ENCODE measurements at places on chromosomes 7 and 10.
A peak's percentile ranks its signal among the peaks of the same experiment; 100 is the strongest.

DNA sequence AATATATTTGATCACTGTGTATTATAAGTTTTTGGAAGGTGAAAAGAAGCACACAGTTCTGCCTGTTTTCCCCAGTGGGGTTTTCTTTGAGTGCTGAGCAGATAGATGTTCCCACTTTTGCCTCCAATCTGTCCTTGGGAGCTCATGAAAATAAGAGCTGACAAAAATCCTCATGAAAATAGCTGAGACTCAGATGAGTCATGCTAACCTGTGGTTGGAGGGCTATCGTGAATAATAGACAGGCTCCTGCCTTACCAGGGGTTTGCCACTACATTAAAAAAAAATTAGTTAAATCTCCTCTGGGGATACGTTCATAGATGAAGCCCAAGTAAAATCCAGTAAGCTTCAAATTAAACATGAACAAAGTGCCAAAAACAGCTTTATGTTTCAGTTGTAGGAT, 10.9 kb upstream of the AOAH start:
- no peak overlapping the region for H3K4me3 ChIP-seq
- H3K27ac ChIP-seq = no peak overlapping the region
- peaks cover 17% of the 10 kb centered on the region for H3K4me1 ChIP-seq
- DNase-seq = no peak
- peaks cover 2% of the 10 kb centered on the region for H3K27me3 ChIP-seq
- no peaks in the 10 kb centered on the region for H3K36me3 ChIP-seq

DNA sequence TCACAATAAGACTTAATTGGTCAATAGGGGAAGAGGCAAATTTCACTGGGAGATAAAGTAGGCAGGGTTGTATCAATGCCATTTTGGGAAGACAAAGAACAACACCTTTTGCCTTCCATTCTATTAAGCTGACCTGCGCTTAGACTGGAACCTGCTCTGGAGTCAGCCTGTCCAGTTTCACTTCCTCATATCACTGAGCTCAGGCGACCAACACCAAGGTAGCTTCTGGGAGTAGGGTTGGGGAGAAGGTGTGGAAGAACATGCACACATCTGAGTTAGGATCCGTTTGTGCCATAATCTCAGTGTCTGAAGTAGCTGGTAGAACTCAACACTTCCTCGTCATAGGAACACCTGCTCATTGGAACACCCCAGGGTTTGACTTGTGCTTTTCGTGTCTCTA, 527.4 kb upstream of the IGFBP3 start:
- no peak for DNase-seq
- no peaks in the 10 kb centered on the region for H3K4me1 ChIP-seq
- no peaks in the 10 kb centered on the region for H3K36me3 ChIP-seq
- H3K4me3 ChIP-seq = no peak overlapping the region
- H3K27me3 ChIP-seq = peaks cover 2% of the 10 kb centered on the region

DNA sequence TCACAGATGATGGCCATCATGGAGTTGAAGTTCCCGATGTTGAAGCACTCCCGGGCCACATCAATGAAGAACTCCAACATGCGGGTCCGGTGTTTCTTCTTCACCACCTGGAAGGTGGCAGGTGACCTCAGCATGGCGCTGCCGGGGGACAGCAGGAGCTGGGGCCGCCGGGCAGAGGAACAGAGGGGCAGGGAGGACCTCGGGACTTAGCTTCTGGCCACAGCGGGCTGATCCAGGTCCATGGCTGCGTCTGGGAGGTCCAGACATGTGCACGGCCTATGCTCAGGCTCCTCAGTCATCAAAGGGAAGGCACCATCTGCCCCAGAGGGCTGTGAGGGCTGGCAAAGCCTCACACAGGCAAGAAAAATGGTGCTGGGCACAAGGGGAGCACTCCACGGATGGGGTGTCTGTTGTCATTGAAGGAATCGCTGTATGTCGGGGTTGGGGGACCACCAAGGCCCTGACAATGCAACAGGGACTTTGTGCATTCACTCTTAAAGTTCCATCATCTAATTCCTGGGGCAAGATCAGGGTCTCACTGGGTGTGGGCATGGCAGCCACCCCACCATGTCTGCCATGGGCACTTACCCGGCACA, 60.9 kb downstream of the CSGALNACT2 start:
- no peak overlapping the region for H3K4me3 ChIP-seq
- H3K36me3 ChIP-seq = peaks cover 4% of the 10 kb centered on the region
- H3K4me1 ChIP-seq = peaks cover 3% of the 10 kb centered on the region
- no peak overlapping the region for H3K27ac ChIP-seq
- H3K27me3 ChIP-seq = peaks cover 2% of the 10 kb centered on the region
- no peak for DNase-seq

GRCh38 chr10:79152423-79152817, 83.7 kb downstream of the ZMIZ1 start:
- no peak for DNase-seq
- H3K4me3 ChIP-seq = no peak overlapping the region
- no peak overlapping the region for H3K27ac ChIP-seq
- H3K27me3 ChIP-seq = peaks cover 3% of the 10 kb centered on the region

DNA sequence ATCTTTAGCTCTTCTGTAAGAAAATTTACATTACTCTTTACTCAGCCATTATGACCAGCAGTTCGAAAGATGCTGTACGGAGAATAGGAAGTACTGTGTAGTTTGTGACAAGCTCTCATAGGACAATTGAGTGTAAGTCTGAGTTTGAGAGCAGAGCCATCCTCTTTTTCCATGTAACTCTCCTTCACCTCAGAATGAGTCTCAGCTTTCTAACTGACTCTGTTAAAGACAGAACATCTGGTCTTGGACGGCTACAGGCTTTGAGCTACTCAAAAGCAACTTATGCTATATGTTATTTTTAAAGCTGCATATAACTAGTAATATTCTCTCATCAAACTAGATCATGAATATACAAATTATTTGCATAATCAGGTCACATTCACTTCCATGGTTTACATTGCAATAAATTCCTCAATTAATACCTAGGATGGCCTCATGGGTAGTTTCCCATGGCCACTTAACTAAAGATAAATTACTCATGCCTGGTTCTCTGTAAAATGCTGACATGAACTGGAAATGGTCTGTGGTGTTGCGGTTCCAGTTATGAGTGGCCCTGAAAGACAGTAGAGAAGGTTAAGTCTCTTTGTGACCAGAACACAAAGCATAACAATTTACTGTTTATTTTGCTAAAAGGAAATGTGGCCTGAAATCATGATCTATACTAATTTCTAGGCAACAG, 358.7 kb downstream of the PHF14 start:
- DNase-seq = no peak
- H3K4me3 ChIP-seq = no peak overlapping the region
- no peaks in the 10 kb centered on the region for H3K27me3 ChIP-seq
- H3K36me3 ChIP-seq = no peaks in the 10 kb centered on the region
- H3K27ac ChIP-seq = no peak overlapping the region

GRCh38 chr10:32256613-32257437, 90.1 kb downstream of the EPC1 start:
- H3K4me1 ChIP-seq = no peaks in the 10 kb centered on the region
- H3K27ac ChIP-seq = no peak overlapping the region
- H3K27me3 ChIP-seq = peaks cover 7% of the 10 kb centered on the region
- DNase-seq = peak; percentile 58

GRCh38 chr10:104433669-104434068, 80.0 kb downstream of the CFAP58 start:
- H3K27me3 ChIP-seq = peaks cover 1% of the 10 kb centered on the region
- no peak overlapping the region for H3K27ac ChIP-seq
- no peak overlapping the region for H3K4me3 ChIP-seq
- no peak for DNase-seq

- H3K4me1 ChIP-seq = no peaks in the 10 kb centered on the region
- H3K27ac ChIP-seq = no peak overlapping the region
- no peak for DNase-seq
- H3K4me3 ChIP-seq = no peak overlapping the region
These were observed 46.0 kb upstream of the CDK13 start for GRCh38 chr7:39904077-39904486.

DNA sequence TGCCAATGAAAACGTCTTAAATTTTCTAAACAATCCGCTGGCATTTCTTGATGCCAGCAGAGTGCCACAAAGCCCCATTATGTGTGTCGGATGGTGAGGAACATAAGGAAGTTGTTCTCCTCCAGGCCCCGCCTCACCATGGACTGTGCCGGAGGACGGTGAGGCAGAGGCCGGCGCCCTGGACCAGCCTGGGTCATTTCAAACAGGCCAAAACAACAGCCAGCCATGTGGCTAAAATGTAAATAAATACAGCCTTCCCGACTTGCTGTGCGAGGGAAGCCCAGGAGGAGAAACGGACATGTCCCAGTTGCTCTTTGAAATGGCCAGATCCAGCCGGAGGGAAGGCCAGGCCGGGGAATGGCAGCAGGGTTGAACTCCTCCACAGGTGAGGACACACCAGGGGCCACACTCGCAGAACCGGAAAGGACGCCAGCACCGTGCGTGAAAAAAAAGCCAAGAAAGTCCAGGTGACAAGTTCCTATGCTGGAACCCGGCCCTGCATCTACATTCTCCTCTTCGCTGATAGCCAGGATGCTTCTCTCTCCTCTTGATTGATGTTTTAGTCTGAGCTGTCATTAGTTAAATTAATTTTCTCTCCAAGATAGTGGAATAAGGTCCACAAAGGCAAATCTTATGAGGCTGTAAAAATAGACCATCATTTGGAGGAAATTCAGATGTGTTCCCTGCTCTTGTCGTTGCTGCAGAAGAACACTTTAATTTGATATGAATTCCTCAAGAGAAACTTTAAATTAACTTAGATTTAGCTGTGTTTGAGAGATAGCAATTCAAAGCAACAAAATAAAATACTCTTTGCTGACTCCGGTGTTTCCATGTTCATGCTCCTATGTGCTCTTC, 64.6 kb downstream of the EBF3 start:
- no peak overlapping the region for H3K27ac ChIP-seq
- peaks cover 3% of the 10 kb centered on the region for H3K27me3 ChIP-seq
- H3K4me3 ChIP-seq = no peak overlapping the region
- no peak for DNase-seq

GRCh38 chr7:2821161-2821841, 22.8 kb downstream of the GNA12 start:
- H3K4me3 ChIP-seq = peak overlapping the region; percentile 44
- no peak for DNase-seq
- H3K27ac ChIP-seq = peak overlapping the region; percentile 93
- peaks cover 25% of the 10 kb centered on the region for H3K36me3 ChIP-seq
- H3K4me1 ChIP-seq = peaks cover 65% of the 10 kb centered on the region

- H3K27me3 ChIP-seq = peaks cover 2% of the 10 kb centered on the region
- H3K4me1 ChIP-seq = peaks cover 31% of the 10 kb centered on the region
- no peak overlapping the region for H3K4me3 ChIP-seq
- peak overlapping the region; percentile 57 for H3K27ac ChIP-seq
- H3K36me3 ChIP-seq = no peaks in the 10 kb centered on the region
These were observed 116.3 kb downstream of the CUX1 start for GRCh38 chr7:101933688-101934121.

GRCh38 chr7:36070230-36070629, 82.8 kb upstream of the EEPD1 start:
- no peak overlapping the region for H3K4me3 ChIP-seq
- peak overlapping the region; percentile 73 for H3K27ac ChIP-seq
- H3K36me3 ChIP-seq = no peaks in the 10 kb centered on the region
- peaks cover 6% of the 10 kb centered on the region for H3K27me3 ChIP-seq
- no peak for DNase-seq
- peaks cover 34% of the 10 kb centered on the region for H3K4me1 ChIP-seq

GRCh38 chr7:139829025-139829774, at the start of gene TBXAS1:
TBXAS1 (plus strand) TSS chr7:139829264; CDS start chr7:139829391, 127 bp downstream.
- H3K27ac ChIP-seq = no peak within 1 kb of the TSS
- H3K27me3 ChIP-seq = peaks cover 2% of the 10 kb centered on the region
- no peak within 1 kb of the TSS for H3K4me3 ChIP-seq
- DNase-seq = no peak
- H3K36me3 ChIP-seq = no peaks in the 10 kb centered on the region
- peaks cover 19% of the 10 kb centered on the region for H3K4me1 ChIP-seq

DNA sequence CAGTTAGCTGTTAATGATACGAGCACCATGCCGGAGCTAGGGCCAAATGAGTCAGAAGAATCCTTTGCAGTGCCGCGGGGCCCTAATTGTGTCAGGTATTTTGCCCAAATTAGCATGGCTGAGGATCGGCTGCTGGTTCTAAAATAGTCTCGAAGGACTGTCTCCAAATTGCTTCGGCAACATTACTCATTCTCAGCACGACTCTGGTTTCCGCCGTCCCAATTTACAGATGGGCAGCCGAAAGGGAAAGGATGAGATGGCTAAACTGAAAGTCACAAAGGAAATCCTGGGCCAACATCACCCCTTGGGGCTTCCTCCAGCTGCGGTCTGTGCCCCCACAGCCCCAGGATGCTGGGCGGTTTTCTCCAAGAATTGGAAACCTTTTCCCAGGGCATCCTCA, 351.4 kb downstream of the PAXIP1 start:
- no peaks in the 10 kb centered on the region for H3K4me1 ChIP-seq
- no peak for DNase-seq
- no peak overlapping the region for H3K4me3 ChIP-seq
- no peak overlapping the region for H3K27ac ChIP-seq
- H3K36me3 ChIP-seq = no peaks in the 10 kb centered on the region

DNA sequence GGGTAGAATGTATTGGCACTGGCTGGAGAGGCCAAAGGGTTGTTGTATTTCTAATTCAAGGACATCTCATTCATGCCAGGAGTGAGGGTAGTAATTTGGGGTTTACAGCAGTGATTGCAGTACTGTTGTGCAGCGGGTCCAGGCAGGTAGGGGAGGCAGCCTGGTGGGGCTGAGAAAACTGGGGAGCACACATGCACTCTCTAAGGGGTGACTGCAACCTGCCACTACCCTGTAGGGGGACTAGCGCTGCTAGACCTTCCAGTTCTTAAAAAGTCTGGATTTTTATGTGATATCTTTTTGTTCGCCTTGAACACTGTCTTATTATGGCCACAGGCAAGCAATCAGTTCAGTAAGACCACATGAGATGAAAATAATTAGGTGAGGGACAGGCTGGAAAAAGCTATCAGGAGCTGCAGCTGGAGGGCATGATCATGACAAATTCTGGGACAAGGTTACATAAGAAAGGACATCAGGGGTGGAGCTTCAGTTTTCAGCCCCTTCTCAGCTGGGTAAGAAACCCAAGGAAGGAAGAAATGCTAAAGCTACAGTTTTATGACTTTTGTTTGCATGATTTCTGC, 149.0 kb downstream of the ARHGAP21 start:
- DNase-seq = no peak
- H3K4me1 ChIP-seq = peaks cover 2% of the 10 kb centered on the region
- no peak overlapping the region for H3K4me3 ChIP-seq
- peaks cover 6% of the 10 kb centered on the region for H3K27me3 ChIP-seq
- no peak overlapping the region for H3K27ac ChIP-seq

GRCh38 chr10:132519382-132520176, 18.0 kb upstream of the INPP5A start:
- H3K4me1 ChIP-seq = peaks cover 17% of the 10 kb centered on the region
- DNase-seq = peak; percentile 40
- no peak overlapping the region for H3K4me3 ChIP-seq
- peaks cover 3% of the 10 kb centered on the region for H3K36me3 ChIP-seq

Measured in endothelial cell (in vitro differentiated cells).